ENCODE measurements at places on chromosomes 3 and 15.

GRCh38 chr15:71630475-71630809, 179.9 kb upstream of the NR2E3 start:
- DNase-seq = no peak

DNA sequence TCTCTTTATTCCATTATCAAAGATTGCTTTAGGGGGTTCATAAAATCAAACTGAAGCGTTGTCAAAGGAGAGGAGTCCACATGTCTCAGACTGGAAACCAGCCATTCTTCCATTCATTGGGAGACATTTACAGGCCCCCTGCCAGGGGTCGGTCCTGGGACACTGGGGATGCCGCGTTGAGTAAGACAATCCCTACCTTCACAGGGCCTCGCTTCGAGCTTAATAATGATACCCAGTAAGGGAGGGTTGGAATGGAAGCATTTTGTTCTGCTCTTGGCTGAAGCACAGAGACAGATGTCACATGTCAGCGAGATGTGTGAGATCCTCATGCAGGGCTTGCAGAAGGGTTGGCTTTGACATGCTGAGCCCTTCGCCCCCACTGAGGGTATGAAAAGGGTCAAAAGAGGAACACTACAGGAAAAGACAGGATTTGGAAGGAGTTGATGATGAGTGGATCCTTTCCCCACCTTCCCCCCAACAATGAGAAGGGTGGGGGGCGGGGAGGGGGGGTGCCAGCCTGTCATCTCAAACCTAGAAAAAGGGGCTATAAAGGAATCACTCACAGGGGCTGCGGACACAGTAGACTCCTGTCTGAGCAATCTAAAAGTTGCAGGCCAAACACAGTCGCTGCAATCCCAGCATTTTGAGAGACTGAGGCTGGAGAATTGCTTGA, 25.6 kb upstream of the ARL8B start:
- DNase-seq = no peak

GRCh38 chr15:28943611-28944230, 57.9 kb downstream of the APBA2 start:
- no peak for DNase-seq

GRCh38 chr15:70426096-70426821, 328.5 kb upstream of the TLE3 start:
- no peak for DNase-seq

- no peak for DNase-seq
These were observed 55.4 kb downstream of the B3GALNT1 start for GRCh38 chr3:161049683-161050248.

DNA sequence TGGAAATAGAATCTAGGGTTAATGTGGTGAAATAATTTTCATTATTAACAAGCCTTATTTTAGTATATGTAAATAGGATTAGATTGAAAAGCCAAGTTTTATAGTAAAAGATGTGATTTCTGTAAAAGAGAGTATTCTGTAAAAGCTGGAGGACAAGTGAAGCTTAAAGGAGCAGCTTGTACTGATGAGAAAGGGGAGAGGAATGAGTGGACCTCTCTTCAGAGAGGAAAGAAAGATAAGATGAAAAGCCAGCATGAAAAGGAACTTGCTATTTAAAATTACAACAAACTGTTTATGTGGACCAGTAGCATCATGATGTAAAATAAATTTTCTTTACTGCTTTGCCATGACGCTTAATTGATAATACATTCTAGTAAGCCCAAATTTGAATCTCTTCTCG, 18.5 kb downstream of the ALCAM start:
- DNase-seq = no peak

- peak; percentile 54 for DNase-seq
These were observed 259.9 kb downstream of the FGF12 start for GRCh38 chr3:192467230-192468140.

- no peak for DNase-seq
These were observed 28.7 kb downstream of the LRRK1 start for GRCh38 chr15:100947760-100948429.

- DNase-seq = no peak
These were observed 2.1 kb downstream of the TRIM69 start for GRCh38 chr15:44738340-44738984.

DNA sequence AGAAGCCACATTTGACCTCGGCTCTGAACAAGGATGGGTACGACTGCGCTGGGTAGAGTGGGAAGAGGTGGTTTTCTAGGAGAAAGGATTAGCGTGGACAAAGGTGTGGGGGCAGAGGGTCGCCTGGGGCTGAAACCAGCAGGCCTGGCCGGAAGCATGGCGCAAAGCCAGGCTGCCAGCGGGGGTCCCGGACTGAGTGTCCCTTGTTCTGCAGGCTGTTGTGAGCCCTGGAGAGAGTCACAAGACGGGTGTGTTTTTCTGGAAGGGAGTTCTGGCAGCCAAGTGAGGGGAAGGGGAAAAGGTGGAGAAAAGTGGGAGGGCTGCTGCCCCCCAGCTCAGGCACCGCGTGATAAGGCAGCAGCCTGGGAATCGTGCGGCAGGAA, 98.5 kb upstream of the MEF2A start:
- no peak for DNase-seq

- peak; percentile 48 for DNase-seq
These were observed 308.4 kb downstream of the PDCD6IP start for GRCh38 chr3:34106879-34107278.

GRCh38 chr3:105065895-105066839, 300.5 kb upstream of the ALCAM start:
- no peak for DNase-seq

DNA sequence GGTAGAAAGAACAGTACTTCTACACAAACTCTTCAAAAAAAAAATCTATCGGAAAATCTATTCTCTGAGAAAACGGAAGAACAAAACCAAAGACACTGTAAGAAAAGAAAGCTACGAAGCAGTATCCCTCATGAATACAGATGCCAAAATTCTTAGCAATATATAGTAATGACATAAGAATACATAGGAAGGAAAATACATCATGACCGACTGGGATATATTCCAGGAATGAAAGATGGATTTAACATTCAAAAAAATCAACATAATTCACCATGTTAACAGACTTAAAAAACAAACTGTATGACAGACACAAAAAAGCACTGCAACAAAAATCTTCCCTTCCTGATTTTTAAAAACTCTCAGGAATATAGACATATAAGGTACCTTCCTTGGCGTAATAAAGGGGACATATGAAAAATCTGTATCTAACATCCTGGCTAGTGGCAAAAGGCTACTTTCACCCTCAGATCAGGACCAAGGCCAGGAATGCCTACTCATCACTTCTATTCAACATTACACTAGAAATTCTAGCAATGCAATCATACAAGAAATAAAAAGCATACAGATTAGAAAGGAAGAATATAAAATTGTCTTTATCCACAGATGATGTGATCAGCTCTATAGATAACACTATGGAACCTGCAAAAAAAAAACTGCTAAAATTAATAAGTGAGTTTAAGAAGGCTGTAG, 77.6 kb upstream of the XXYLT1 start:
- DNase-seq = no peak
